ENCODE measurements at places on chromosomes 3 and 15.

GRCh38 chr3:195421400-195421799 lies 21.4 kb downstream of the ACAP2 start:
- DNase-seq = no peak

DNA sequence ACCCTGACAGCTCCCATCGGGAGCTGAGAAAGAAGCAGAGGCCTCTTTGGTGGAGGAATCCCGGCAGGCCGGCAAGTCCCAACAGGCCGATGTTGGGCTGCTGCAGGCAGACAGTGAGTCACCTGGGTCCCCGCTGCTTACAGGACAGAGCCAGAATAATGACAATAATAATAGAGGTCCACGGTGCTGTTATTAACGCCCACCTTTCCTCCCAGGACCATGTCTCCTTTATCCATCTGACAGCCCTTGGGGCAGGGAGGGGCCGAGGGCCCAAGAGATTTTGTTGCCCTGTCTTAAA lies 29.3 kb upstream of the MAGEF1 start:
- DNase-seq = no peak

GRCh38 chr15:42670451-42670850 lies 66.5 kb downstream of the CDAN1 start:
- no peak for DNase-seq

GRCh38 chr3:140994316-140994715 lies 52.7 kb downstream of the SLC25A36 start:
- DNase-seq = no peak

DNA sequence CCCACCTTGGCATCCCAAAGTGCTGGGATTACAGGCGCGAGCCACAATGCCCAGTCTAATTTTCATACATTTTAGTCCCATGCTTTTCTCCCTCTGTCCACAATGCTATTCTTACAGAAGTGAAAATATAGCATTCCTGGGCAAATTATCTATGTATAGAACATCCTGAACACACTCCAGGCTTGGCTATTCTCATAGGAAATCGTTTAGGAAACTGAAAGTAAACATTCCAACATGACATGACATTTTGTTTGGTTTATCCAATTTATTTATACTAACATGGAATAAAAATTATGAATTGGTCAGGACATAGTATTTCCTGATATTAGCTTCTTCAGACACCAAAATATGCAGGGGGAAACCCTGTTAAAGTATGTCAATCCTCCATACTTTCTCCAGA lies 52.6 kb downstream of the SYNM start:
- no peak for DNase-seq
